Activated CD4-positive, alpha-beta T cell treated with anti-CD3 and anti-CD28 coated beads, Interleukin-2, amount 50 U/mL, for 24 hours (primary cell): ENCODE measurements at places on chromosomes 13 and 19.

GRCh38 chr19:19403373-19403901, 2.0 kb upstream of the GATAD2A start:
- DNase-seq = no peak

DNA sequence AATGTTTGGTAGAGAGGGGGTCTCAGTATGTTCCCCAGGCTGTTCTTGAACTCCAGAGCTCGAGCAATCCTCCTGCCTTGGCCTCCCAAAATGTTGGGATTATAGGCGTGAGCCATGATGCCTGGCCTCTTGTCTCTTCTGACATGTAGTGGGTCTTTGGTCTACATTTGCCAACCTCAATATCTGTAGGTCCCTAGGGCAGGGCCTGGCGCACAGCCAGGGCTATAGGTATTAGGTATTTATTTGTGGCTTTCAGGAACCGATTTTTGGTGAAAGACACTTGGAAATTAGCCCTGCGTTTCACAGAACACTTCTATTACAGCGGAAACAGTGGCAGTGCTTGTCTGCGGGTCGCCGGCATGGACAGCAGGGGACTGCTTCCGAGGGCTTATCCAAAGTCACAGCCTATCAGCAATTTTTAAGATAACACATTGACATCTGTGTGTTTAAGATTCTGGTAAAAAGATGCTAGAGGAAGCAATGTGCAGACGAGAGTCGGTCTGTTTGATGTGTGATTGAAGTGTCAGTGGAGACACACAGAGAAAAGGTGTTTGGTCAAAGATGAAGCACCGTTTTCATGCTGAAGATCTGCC, 14.5 kb downstream of the ZNF536 start:
- no peak for DNase-seq

DNA sequence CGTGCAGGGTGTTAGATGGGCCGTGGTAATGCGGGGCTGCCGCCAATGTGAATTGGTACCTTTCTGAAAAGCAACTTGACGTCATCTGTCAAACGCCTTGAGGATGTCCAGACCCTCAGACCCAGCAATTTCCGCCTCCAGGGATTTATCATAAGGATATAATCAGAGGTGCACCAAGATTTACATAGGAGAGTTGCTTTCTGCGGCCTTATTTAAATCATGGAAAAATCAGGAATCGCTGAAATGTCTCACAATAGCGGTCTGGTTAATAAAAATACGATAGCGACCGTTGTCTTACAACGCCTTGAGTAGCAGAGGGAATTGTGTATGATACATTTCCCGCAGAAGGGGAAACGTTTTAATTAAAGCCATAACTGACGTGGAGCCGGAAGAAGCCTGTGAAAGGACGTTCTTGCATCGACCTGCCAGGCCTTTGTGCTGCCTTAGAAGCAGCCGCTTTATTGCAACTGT, 32.3 kb upstream of the NDUFS7 start:
- no peak for DNase-seq

DNA sequence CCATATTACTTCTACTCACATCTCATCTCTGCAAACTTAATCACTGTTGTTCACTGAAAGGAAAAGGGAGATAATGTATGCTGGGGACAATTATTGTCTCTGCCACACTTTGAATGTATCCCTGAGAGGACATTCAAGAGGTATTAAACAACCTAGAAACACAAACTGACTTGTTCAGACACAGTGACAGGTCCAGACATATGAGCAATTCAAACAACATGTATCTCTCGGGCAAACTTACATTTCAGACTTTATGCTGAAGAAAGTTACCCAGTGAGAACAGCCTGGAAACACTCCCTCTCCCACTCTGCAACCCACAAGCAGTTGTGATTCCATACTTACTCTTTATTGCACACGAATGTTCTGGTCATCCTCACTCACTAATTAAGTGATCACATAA, 968.7 kb upstream of the SLC10A2 start:
- DNase-seq = no peak

DNA sequence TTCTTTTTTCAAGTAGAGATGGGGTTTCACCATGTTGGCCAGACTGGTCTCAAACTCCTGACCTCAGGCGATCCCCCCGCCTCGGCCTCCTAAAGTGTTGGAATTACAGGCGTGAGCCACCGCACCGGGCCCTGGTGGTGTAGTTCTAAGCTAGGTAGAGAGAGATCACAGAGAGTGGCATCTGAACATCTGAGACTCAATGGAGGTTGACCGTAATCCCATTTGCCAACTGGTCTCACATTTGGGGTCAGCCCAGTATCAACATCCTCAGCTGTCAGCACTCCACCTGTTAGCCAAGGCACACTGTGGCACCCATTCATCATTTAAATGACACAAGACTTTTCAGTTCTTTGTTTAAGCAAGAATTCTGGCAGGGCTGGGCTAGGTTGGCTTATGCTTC, 8.1 kb downstream of the SELENOW start:
- DNase-seq = no peak

- DNase-seq = no peak
These were observed 2.0 kb downstream of the ZFP36 start for GRCh38 chr19:39408392-39409207.

DNA sequence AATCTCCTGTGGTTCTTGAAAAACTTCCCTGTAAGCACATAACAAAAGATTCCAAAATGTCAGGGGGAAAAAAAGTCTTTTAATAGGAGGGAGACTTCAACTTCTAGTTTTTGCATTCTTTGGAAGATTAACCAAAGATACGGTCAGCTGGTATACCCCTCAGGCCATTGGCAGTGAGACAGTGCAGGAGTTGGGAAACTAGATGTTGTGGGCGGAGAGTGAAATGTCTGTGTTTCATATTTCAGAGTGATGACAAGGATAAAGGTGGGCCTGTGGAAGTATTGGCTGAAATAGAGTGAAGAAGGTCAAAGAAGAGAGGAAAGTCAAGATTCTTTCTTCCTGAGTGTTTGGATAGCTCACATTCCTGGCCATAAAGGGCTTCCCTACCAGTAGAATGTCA, 40.8 kb downstream of the CYP2B6 start:
- no peak for DNase-seq
